Left lobe of liver (tissue), 2 donors: ENCODE measurements at places on chromosomes 7 and 10. TPM values are rescaled to one million over a fixed set of nuclear protein-coding genes. Genes with fewer than 3 reads are reported as not detected.

The OR2A42 gene
- total RNA-seq, result not detected

GRCh38 chr7:141695803-141696289 lies 6.1 kb downstream of the DENND11 start:
- peak; percentile 95 for DNase-seq

- no peak for DNase-seq
These were observed 46.2 kb downstream of the PRPF18 start for GRCh38 chr10:13632884-13633440.

The SLC26A3 gene
- 0.93 TPM for total RNA-seq

GRCh38 chr7:83105948-83106347 lies 56.7 kb downstream of the PCLO start:
- DNase-seq, result no peak

DNA sequence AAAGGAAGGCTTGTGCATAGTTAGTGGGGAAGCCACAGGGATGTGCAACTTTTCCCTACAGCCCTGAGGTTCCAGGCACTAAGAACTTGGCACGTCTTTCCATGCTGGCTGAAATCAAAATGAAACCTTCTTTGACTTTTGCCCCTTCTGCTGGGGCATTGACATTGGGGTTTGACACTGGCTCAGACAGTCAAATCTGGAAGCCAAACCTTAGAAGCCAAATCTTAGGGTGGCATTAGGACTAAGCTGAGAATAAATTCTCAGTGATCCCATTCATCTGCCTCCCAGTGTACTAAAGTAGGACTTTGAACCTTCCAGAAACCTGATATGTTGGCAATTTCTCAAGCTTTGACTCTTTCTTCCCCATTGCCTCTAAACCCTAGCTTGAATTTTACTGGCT lies 31.3 kb upstream of the INSYN2A start:
- peak; percentile 64 for DNase-seq

GRCh38 chr10:9554321-9554720 lies 1463.4 kb upstream of the CELF2 start:
- no peak for DNase-seq

GRCh38 chr7:95527033-95527775 lies 41.5 kb downstream of the ASB4 start:
- peak; percentile 61 for DNase-seq

The CLDN4 gene
- total RNA-seq, result 1.7 TPM

DNA sequence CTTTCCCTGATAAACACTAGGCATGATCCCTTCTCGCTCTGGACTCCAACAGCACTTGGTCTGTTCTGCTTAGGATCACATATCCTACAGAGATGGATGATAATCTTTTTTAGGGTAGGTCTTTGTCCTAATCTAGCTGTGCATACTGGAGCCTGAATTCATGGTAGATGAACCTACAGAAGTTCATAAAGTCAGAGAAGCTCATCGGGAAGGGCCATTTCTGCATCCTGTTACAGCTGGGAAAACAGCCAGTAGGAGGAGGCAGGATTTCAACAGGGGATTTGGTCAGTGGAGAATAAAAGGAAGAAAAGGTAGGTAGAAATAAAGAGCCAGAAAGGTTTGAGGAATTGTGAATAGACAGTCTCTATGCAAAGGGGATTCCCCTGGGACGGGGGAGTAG lies 101.4 kb downstream of the ANK3 start:
- no peak for DNase-seq

DNA sequence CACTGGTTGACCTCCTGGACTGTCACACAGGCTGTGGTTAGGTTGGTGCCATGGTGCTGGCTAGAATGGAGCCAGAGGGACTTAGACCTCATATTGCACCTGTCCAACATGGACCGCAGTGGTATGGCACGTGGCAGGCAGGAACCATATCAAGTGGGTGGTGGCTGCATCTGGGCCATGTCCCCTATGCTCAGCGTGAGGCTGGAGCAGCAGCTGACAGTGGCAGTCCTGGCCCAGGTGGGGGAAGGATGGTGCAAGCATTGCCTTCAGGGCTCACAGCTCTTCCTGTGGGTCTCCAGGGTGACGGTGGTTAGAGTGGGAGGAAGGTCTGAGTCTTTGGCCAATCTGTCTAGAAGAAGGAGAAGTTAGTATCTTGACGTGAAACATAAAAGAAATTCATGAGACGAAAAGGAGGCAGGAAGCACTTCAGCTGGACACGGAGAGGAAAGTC lies 54.5 kb upstream of the PFKFB3 start:
- DNase-seq, result peak; percentile 66

- no peak for DNase-seq
These were observed 43.0 kb downstream of the COL13A1 start for GRCh38 chr10:69844698-69845097.

The FAM25C gene
- total RNA-seq, result not detected

DNA sequence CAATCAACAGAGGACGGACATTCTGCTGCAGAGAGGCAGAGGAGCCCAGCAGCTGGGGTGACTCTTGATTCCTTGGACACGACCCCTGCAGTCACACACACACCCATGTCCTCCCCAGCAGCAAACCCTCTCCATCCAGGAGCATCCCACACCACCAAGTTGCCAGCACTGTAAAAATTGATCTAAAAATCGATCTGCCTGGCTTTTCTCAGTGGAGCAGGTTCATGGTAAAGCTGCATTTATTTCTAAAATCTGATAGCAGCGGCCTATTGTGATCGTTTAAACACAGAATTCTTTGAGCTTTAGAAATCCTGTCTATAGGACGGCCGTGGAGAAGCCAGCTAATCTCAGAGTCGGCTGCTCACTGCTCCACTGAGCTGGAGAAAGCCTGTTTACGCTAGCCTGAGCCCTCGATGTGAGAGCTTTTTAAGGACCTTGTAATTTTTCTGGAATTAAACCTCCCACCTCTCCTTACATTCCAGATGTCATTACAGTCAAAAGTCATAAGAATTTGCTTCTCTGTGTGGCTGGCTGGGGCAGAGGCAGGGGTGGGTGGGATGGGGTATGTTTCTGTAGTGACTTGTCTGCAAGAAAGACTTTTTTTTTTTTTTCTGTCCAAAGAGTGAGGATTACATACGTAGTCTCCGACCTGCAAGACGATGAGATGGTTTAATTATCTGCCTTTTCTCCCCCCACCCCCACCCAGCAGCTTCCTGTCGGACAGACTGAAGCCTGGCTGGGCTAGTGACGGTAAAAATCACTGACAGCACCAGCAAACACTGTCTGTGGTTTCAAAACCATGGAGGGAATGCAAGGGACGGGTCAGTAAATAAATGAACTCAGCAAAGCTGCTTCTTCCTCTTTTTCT lies 31.6 kb downstream of the TRIM8 start:
- no peak for DNase-seq

- no peak for DNase-seq
These were observed 22.7 kb upstream of the MKRN1 start for GRCh38 chr7:140501966-140502365.

The TMEM184A gene
- total RNA-seq, result 44.6 TPM

DNA sequence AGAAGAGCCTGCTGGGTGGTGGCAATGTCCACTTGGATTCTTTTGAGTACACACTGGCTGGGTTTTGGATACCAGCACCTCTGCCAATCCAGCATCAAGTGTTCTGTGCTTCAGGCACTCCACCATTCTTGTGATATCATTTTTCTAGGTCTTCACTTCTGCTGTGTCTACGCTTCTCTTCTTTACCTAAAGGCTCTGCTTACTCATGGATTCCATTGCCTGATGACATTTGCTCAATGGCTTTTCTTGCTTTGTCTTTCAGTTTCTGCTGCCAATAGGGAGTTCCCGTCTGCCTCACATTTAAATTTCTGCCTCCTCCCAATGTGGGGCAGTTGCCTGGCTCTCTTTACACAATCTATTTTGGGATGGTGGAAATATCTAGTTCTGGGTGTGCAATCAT lies 12.7 kb upstream of the PAPSS2 start:
- no peak for DNase-seq

DNA sequence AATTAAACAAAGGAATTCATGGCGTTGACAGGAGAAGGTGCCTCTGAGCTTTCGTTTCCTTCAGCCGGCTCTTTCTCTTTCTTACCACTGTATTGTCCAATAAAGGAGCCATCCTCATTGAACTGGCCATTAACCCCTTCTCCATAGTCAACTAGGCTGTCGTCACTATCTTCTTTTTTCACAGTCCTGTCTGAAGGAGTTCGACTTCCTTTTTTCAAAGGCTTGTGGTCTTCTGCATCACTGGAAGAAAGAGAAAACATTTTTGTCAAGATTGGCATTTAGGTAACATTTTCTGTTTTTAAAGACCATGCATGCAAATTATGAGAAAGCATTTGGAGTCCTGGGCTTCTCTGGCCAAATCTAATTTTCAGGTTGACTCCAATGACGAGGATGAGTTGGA lies 19.7 kb upstream of the LAMB4 start:
- DNase-seq, result no peak

GRCh38 chr10:69241575-69241974 lies 21.4 kb downstream of the HKDC1 start:
- DNase-seq, result no peak

The HMX2 gene
- not detected for total RNA-seq

DNA sequence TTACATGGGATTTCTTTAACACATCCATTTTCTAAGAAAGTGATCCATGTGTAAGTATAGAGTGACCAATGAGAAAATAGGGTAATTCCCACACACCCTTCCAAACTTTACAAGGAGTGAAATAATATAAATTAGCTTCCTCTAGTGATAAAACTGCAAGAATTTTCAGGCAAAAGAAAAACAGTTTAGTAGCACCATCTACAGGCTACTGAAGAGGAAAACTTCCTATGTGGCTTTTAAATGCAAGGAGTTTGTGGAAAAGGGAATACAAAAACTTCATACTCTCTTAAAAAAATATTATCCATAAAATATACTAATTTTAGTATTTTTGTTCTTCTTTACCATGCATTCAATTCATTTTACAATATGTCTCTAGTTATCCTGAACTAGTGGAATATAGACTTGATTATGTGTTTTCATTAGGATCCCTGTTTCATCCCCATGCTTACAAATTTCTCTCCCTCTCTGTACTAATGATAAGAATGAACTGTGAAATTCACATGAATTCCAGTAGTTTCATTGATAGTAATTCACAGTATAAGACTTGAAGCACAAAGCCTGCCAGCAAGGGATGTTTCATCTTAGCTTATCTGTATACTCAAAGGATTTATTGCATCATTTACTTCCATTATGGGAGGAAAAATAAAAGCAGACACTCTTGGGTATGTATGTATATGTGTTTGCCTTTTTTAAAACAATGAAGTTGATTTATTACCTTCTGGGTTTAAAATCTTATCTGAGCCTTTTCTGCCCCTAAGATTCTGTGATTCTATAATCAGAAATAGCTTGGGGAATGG lies 442.9 kb downstream of the AUTS2 start:
- DNase-seq, result no peak

- DNase-seq, result no peak
These were observed 181.6 kb downstream of the EVX1 start for GRCh38 chr7:27424231-27424630.

- DNase-seq, result no peak
These were observed 67.8 kb upstream of the DNAJC1 start for GRCh38 chr10:22071332-22071731.

GRCh38 chr10:13831711-13832141 lies 245.0 kb downstream of the PRPF18 start:
- no peak for DNase-seq

The TRIM50 gene
- not detected for total RNA-seq

The SSC4D gene
- 2.5 TPM for total RNA-seq

DNA sequence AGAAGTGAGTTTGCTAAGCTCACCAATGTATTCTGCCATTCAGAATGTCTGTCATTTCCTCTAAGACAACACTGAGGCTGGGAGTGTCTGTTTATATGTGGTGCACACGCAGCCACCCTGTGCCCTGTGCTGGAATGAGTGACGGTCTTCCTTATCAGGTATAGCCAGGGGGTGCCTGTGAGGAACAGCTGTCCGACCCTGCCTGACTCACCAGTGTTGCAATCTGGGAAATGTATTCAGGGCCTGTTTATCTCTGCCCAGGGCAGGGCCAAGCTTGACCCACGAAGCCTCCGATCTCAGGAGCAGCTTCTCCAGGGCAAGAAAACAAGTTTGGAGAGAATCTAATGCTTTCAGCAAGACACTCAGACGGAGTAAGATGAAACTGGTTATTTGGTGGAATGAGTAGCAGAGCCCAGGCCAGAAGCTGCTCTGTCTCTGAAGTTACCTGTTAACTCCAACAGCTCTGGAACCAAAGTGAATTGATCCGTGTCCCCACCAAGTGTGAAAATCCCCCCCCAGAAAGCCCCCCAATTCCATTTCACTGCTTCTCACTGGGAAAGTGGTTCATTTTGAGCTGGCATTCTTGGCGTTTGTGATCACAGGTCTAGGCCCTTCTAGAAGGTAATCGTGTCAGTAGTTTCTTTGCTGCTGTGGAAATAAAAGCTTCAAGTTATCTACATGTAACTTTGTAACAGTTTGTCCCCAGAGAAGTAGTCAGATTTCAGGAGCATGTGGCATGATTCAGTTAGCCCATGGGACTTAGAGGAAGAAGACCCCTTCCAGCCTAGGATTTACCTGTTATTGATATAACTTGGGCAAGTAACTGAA lies 6.1 kb upstream of the UBE2H start:
- no peak for DNase-seq

The SVOPL gene
- total RNA-seq, result not detected

DNA sequence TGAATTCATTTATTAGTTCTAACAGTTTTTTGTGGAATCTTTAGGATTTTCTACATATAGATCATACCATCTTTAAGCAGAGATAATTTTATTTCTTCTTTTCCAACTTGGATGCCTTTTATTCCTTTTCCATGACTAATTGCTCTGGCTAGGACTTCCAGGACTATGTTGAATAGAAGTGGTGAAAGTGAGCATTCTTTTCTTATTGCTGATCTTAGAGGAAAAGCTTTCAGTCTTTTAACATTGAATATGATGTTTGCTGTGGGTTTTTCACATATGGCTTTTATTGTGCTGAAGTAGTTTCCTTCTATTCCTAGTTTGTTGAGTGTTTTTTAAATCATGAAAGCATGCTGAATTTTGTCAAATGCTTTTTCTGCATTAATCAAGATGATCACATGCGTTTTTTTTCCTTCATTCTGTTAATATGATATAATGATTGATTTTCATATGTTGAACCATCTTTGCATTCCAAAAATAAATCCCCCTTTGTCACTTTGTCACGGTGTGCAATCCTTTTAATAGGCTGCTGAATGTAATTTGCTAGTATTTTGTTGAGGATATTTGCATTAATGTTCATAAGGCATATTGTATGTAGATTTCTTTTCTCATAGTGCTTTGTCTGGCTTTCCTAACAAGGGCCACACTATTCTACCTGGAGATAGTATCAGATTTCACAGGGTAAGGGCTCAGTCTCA lies 92.9 kb downstream of the ZNF467 start:
- DNase-seq, result no peak

The BMPR1A gene
- total RNA-seq, result 12.6 TPM

- no peak for DNase-seq
These were observed 29.7 kb downstream of the PPP3CB start for GRCh38 chr10:73465978-73466726.

The TEX36 gene
- total RNA-seq, result not detected
